ENCODE measurements at places on chromosomes 13 and 19.

DNA sequence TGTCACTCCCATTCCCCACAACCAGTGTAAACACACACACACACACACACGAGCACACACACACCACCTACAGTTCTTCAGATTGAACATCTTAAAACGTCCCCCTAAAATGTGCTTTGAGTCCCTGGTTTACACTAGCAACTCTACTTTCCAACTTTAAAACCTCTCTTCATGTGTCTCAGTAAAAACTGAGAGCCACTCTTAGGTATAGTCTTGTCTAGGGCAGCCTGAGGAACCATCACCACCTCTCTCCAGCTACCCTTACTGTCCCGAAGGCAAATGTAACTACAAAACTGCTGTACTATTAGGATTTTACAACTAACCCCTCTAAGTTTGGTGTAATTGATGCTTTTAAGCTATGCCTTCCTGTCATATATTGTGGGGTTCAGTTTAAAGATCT, 1501.6 kb upstream of the MIR17HG start:
- DNase-seq, result no peak

GRCh38 chr19:18433015-18433691, 4.8 kb downstream of the ISYNA1 start:
- no peak for DNase-seq

DNA sequence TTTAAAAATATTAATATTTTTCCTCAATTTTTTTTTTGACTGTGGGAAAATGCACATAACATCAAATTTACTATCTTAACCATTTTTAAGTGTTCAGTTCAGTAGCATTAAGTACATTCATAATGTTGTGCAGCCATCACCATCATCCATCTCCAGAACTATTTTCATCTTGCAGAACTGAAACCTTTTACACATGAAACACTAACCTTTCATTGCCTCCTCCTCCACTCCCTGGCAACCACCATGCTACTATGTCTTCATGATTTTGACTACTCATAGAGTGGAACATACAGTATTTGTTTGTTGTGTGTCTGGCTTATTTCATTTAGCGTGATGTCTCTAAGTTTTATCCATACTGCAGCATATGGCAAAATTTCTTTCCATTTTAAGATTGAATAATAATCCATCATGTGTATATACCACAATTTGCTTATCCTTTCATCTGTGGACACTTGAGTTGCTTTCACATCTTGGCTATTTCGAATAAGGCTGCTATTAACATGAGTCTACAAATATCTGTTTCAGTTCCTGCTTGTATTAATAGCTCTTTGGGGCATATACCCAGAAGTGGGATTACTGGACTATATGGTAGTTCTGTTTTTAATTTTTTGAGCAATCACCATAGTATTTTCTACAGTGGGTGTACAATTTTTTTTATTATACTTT, 376.4 kb downstream of the MTUS2 start:
- DNase-seq, result no peak

DNA sequence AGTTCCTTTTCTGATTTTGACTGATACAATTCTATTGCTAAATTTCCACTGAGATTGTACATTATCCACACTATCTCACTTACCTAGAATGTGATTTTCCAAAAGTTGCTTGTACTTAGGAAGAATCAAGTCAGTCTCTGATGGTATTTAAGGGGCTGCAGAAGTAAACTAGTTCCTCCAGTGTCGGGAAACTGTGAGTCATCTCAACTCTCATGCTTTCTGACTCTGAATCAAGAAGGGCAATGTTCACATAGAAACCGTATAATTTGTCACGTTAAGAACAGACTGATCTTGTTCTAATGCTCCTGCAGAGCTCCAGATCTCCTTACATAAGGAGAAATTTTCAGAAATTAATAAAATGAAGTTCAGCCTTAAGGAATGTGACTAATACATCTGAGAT, 369.3 kb downstream of the KLF5 start:
- DNase-seq, result no peak

- no peak for DNase-seq
These were observed 2.0 kb upstream of the GPR32 start for GRCh38 chr19:50768277-50768676.

DNA sequence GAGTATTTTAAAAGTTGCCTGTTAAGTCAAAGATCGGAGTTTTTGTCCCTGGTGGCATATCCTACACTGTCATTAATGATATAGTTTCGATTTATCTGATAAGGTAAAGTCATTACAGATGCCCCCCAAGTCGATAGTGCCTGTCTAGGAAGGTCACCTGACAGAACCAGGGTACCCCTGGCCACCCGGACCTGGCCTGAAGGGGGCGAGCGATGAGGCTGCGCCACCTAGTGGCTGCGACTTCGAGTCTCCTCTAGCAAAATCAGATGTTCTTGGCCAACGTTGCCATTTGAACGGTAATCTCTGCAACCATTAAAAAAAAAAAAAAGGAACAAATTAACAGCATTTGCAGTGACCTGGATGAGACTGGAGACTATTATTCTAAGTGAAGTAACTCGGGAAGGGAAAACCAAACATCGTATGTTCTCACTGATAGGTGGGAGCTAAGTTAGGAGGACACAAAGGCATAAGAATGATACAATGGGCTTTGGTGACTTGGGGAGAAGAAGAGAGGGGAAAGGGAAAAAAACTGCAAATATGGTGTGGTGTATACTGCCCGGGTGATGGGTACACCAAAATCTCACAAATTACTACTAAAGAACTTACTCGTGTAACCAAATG, 565.1 kb downstream of the LIG4 start:
- DNase-seq, result no peak

DNA sequence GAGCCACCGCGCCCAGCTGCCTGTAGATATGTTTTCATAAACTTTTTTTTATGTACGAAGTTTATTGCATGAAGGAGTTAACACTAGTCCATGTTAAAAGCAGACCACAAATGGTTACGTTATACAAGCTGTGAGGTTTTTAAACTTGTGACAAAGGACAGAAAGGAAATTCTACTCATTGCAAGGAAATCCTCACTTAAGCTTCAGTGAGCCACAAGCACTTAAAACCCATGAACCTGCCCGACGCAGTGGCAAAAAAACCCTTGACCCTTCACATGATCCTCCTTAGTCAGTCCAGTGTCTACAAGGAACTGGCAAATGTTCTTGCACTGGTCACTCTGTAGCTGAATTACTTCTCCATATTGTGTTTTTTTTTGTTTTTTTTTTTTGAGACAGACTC, 4.2 kb downstream of the MPND start:
- no peak for DNase-seq

GRCh38 chr19:17081672-17082630, 6.4 kb downstream of the MYO9B start:
- DNase-seq, result no peak

DNA sequence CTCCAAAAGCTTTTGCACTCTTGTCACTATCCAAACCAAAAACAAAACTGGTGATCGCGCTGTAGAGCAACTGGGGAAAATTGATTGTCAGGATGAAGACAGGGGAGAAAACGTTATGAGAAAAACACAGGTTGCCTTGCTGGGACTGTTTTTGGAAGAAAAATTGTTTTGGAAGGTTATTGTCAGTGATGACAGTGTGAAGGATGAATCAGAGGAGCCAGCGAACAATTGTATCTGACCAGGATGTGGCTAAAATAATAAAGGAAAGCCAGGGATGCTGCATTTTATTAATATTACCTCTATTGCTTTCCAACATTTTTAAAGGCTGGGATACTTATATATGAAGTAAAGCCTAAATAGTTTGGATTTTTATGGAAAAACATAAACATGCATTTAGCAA, 334.0 kb downstream of the SPRY2 start:
- DNase-seq, result no peak

- no peak for DNase-seq
These were observed 730 bp downstream of the NRTN start for GRCh38 chr19:5805462-5806132.

- no peak for DNase-seq
These were observed 246.6 kb downstream of the NHLRC3 start for GRCh38 chr13:39284801-39285388.

GRCh38 chr19:34172661-34173192, 423 bp downstream of the LSM14A start:
- no peak for DNase-seq

GRCh38 chr13:25756912-25757311, 294.9 kb downstream of the SHISA2 start:
- DNase-seq, result no peak

- no peak for DNase-seq
These were observed 95.5 kb downstream of the ANKRD10 start for GRCh38 chr13:110819203-110820014.

DNA sequence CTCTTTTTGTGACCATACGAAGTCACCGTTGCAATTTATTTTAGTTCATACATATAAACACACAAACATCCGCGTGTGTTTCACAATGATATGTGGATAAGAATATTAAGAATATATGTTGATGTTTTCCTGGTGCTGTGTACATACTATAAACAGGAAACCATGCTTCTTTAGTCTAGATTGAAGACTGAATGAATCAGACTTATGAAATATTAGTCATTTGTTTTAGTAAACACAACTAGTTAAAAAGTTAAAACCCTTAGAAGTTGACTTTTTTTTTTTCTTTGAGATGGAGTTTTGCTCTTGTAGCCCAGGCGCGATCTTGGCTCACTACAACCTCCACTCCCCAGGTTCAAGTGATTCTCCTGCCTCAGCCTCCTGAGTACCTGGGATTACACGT, 257.7 kb downstream of the DACH1 start:
- DNase-seq, result no peak

DNA sequence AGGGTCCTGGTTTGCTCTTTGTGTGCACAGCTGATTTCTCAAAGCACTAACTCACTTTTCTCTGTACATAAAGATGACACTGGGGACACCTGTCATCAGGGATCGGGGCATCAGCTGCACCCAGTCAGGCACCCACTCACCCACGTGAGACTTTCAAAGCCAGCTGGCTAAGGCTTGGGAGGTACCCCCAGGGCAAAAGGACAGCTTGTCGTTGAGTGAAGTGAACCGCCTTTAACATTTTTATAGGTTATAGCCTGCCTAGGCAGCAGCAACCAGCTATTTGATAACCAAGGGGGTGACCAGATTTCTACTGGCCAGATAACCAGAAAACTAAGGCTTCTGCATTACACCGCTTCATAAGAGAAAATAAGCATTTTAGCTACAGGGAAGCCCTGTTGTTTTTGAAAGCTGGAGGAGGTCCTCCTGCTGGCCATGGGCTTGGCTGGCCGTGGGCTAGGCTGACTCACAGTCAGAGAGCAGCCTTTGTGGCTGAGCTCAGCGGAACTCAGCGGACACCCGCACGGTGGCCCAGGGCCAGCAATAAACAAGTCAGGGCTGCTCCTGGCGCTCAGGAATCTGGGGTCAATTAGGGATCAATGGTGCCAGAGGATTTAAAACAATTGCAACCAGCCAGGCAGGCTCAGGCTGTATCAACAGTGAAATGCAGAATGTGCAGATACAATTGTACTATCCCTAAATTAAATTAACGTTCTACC, 57.1 kb downstream of the ALOX5AP start:
- DNase-seq, result peak; percentile 69

DNA sequence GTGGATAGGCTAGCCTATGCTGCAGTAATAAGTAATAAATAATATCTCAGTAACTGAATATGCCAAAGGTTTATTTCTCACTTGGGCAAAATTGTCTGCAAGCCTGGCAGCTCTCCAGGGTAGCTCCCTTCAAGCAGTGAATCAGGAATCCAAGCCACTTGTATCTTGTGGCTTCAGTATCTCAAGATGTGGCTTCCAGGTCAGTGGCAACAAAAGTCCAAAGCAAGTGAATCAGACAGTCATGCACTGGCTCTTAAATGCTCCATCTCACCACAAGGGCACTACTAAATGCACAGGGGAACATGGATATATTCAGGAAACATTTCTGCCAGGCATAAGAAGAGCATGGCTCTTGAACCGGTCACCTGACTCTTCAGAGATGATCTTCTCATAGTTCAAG, 126.3 kb downstream of the KCTD12 start:
- DNase-seq, result no peak

DNA sequence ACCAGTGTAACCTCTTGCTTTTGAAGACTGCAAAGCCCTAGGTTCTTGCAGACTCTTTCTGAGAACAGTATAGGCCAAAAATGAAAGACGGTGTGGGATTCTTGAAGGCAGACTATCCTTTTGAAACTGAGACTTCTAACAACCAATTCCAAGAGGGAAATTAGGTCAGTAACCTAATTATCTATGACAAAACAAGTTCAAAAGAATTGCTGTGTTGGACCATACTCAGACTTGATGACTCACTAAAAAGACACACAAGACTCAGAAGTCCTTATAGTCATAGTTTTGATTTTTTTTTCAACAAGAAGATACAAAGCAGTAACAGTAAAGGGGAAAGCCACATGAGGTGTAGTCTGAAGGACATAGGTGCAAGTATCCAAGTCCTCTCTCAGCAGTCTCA, 624.0 kb upstream of the GPC6 start:
- DNase-seq, result no peak

GRCh38 chr19:5958074-5958850, 19.7 kb downstream of the RANBP3 start:
- no peak for DNase-seq

DNA sequence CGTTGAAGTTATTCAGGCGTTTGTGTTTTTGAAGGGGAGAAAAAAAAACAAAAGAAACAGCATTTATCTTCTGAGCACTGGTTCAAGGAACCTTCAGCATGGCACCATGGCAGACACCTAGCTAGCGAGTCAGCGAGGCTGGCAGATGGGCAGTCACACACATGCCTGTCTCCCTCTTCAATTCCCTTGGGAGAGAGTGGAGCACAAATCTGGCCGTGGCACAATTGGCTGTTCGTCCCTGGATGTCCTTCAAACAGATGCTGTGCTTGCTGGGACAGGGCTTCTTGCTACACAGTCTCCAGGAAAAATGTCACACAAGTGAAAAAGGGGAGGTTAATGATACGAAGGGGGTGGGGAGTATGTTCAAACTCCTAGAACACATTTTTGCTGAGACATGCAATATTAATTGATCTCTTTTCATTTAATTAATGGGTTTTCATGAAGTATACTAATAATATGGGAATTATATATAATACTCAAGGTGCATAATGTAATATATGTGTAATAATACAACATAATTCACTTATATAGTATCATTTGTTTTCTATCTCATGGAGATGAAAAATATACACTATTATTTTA, 1674.5 kb upstream of the SLC10A2 start:
- DNase-seq, result no peak

DNA sequence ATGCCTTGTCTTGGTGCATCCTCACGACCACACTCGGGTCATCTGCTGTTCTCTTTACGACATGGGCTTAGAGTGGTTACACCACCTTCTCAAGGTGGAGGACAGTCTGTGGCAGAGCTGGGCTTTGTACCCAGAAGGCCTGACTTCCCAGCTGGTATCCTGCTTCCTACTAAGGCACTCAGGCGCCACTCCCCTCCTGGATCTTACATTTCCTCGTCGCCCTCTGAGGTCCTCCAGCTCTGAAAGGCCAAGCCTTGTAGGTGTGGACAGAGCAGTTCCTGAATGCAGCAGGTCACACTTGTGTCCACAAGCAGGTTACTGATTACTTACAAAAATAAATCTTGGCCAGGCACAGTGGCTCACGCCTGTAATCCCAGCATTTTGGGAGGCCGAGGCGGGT, 11.9 kb downstream of the SYCE2 start:
- DNase-seq, result no peak

Measured in AG04449 (cell line).